ENCODE measurements at places on chromosomes 6 and 20.

GRCh38 chr20:52270696-52271095 is 79.1 kb upstream of the ZFP64 start:
- no peak for DNase-seq

DNA sequence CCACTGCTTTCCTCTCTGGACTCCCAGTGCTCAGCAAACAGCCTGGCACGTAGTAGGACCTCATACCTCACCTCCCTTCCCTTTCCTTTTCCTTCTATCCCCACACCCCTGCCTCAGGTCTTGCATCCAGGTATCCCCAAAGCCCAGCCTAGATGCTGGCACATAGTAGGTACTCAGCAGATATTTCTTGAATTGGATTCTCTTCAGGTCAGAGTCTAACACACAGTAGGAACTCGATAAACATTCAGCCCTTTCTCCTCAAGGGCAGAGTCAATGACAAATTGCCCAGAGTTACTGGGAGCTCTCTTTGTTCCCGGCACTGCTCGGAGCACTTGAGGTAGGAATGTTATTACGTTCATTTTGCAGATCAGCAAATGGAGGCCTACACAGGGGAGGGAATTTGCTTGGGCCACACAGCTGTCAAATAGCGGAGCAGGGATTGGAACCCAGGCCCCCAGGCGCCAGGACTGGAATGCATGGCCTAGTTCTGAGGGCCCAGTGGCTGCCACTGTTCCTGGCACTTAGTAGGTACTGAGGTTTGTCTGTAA is 25.9 kb downstream of the NOL4L start:
- no peak for DNase-seq

GRCh38 chr6:26392932-26393636 is 9.0 kb upstream of the BTN3A1 start:
- no peak for DNase-seq

- no peak for DNase-seq
These were observed 33.9 kb upstream of the CMTR1 start for GRCh38 chr6:37399131-37399530.

DNA sequence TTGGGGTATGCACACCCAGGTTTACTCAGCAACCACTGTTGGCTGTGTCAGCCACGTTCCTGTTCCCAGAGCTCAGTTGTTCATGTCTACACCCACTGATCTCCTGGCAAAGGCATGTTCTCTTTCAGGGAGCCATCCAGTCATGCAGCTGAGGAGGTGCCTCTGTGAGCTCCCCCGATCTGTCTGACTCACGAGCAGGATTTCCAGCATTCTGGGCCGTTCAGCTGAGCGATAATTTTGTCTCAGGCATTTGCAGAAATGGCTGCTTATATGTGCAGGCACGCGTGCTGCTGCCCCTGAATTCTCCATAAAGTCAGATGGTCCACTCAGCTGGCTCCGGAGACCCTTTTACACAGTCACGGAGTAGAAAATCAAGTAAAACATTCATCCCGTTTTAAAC is 78.4 kb upstream of the IYD start:
- no peak for DNase-seq

GRCh38 chr6:167956491-167956890 is 41.0 kb upstream of the KIF25 start:
- no peak for DNase-seq

- no peak for DNase-seq
These were observed 216.6 kb upstream of the UFL1 start for GRCh38 chr6:96304997-96305396.

- no peak for DNase-seq
These were observed 310.9 kb downstream of the CDH4 start for GRCh38 chr20:61562897-61563504.

DNA sequence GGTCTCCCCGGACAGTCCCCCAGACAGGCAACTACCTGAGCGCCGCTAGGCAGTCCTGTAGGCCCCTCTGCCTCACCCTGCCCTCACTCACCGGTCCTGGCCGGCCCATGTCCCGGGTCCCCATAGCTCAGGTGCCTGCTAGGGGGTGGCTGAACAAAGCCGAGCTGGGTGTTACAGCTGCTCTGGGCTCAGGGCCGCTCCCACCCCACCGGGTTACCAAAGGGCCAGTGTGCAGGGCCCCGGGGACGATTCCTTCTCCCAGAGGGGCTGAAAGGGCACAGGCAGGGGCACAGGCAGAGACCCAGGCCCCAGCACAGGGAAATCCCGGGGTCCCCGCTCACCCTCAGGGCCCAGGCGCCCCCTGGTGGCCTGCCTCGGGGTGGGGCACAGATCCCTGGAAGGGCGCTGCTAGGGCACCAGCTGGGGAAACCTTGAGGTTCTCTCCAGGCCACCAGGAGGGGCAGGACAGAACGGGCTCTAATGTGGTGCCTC is 118.4 kb downstream of the GRM4 start:
- DNase-seq, result peak; percentile 42

DNA sequence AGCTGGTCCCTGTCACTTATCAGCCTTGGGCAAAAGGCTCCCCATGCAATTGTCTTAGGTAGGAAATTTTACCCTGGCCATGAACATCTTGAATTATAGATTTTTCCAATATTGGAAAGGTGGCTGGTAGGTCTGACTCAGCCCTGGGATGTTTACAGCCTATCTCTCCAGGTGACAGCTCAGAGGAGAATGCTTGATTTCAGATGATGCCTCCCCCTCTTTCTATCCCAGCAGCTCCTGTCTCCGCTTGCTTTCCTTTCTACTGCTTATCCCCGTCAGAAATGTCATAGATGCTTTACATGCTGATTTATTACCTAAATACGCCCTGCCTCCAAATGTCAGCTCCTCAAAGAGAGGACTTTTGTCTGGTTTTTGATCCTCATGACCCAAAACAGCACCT is 109.6 kb downstream of the NFATC2 start:
- no peak for DNase-seq

- DNase-seq, result no peak
These were observed 7.1 kb upstream of the ARMC12 start for GRCh38 chr6:35729722-35730121.

DNA sequence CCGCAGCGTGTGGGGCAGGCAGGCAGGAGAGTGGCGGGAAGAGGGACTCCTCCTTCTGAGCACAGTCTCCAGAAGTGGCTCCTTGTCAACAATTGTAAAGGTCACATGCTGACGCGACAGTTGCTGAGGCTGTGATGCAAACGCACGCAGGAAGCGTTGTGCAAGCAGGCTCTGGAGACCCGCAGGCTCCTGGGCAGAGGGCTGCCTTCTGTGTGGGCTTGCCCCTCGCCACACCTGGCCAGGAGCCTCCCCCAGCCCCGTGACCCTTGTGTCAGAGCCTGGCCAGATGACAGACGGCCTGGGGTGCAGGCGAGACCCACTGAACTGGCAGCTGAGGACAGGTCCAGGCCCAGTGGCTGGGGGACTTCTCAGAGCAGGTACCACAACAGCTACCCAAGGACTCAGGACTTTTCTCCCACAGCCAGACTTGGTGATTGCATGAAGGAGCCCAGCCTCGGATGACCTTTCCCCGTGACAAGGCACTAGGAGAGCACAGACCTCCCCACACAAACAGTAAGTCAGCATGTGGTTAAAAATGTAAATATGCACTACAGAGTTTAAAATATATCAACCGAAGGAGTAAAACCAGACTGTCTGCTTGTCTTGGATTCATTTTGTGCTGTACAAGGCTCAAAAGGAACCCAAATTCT is 222.1 kb upstream of the RREB1 start:
- peak; percentile 15 for DNase-seq

- DNase-seq, result peak; percentile 37
These were observed 86.4 kb downstream of the ADGRG6 start for GRCh38 chr6:142387997-142388815.

DNA sequence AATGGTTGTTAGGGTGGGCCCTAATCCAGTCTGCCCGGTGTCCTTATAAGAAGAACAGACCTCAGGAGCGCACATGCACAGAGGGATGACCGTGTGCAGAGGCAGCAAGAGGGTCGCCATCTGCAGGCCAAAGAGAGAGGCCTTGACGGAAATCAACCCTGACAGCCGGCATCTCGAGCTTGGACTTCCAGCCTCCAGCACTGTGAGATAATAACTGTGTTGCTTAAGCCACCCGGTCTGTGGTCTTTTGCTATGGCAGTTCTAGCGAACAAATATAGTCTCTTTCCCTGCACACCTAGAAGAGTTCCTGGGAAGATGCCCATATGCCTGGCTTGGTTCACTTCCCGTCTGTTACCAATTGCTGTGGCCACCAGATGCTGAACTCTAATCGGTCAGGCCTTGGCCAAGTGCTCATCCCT is 35.3 kb upstream of the PTGIS start:
- no peak for DNase-seq

GRCh38 chr6:21582651-21583050 is 10.9 kb upstream of the SOX4 start:
- no peak for DNase-seq

- no peak for DNase-seq
These were observed 40.9 kb downstream of the RPP40 start for GRCh38 chr6:4962905-4963304.

DNA sequence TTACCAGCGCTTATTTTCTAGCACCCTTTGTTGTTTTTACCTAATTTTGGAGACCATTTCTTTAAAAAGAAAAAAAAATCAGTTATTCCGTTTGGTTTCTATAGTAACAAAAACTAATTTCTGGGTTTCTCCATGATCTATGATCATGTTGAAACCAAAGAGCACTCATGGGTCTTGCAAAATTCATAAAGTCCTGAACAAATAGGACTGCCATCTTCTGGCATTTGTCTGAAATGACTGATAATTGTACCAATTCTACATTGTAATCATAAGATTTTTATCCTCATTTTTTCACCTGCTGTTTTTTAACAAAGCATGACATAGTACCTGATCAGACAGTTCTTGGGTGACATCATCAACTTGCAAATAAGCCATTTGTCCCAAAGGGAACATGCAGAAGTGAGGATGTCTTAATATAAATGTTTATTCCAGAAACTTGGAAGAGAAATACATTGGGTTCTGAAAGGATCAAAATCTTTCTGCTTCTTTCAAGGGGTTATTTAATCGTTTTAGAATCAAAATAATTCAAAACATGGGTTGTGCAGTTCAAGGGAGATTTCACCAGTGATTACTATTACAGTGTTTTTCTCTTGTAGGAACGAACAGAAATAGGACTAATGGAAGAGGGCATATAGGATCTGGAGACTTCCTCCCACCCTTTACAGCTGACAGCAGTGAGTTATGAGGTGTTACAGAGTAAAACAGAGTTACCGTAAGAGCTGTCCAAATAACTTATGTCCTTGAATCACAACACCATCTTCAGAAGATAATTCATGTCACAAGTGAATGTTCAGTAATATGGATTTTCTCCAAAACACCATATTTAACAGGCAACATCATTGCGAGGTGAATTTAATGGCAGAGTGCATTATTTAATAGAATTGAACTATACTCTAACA is 87.1 kb upstream of the GJE1 start:
- DNase-seq, result no peak

GRCh38 chr20:35166242-35166830 is 5.5 kb upstream of the PROCR start:
- no peak for DNase-seq

DNA sequence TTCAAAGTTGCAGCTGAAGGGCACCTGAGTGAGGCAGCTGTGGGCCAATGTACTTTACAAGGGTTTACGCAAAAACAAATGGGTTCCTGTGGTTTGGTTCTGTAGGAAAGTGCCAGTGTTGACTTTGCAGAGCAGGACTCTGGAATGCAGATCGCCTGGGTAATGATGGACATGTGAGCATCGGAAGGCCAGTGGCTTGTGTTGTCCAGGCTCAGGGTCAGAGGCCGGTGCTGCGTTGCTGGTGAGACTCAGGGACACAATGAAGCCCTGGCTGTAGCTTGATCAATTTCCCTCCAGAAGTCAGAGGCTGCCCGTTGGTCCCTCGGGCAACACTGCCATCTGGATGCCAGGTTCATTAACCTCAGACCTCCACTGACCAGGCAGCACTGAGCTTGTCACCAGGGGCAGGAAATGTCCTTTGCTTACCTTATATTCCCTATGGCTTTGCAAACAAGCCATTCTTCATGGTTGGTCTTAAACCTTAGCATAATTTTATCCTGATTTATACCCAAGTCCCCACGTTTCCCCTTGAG is 753.4 kb downstream of the QKI start:
- no peak for DNase-seq

- DNase-seq, result no peak
These were observed 19.7 kb downstream of the TRAF3IP2 start for GRCh38 chr6:111585974-111586315.

DNA sequence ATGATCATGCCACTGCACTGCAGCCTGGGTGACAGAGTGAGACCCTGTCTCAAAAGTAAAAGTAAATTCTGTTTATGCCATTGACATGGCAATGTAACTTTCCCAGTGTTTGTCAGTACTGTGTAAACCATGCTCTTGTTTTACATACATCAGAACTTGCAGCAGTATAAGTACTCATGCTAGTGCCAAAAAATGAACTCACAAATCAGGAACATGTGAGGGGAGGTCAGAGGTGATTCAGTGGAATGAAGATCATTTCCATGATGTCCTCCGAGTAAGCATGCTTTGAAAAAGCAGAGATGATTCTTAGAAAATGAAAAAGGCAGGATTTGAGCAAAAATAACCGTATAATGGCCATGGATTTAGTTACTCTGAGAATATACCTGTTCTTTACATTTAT is 81.9 kb downstream of the ANKS1A start:
- DNase-seq, result no peak

DNA sequence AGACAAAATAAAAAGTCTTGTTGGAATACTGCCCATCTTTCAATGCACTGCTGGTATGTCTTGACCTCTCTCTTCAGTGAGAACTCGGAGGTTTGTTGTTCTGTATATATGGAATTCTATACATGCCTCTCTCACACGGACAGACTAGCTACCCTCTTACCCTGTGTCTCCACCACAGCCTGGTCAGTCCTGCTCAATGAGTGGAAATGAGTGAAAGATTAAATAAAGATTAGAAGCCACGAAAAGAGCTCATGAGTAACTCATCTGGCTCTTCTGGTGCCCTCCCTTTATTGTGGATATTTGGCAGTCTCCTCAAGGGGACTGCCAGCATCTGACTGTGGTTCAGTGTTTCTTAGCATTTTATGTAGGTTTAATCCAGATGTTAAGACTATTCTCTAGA is 262.8 kb upstream of the MAP3K7 start:
- no peak for DNase-seq

DNA sequence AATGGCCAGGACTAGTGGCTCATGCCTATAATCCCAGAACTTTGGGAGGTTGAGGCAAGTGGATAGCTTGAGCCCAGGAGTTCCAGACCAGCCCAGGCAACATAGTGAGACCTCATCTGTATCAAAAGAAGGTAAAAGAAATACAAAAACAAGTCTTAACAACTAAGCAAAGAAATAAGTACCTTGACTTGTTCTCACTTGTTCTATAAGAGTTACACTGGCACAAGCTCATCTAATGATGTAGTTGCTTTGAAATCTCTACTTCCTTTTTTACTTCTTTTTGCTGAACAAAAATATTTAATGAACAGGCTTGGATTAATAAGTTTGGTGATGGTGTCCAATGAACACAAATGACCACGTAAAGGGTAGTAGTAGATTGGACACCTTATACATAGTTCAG is 72.2 kb downstream of the SGK1 start:
- DNase-seq, result no peak

- DNase-seq, result peak; percentile 70
These were observed 8.8 kb upstream of the CEP85L start for GRCh38 chr6:118660218-118660569.

DNA sequence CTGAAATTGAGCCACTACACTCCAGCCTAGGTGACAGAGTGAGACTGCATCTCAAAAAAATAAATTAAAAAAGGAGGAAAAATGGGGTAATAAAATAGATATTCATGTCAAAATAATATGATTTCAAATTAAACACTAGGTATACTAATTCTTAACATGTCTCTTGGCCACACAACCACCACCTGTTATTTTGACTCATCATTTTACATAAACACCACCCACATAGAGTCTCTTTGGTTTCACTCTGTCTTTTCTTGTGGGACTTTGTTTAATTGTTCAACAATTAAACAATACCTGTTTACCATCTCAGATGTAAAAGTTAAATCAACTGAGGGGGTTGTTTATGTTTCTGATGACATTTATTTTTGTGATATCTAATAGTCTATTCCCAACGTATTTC is 476.8 kb upstream of the ADGRB3 start:
- DNase-seq, result no peak
